Nephron progenitor cell (in vitro differentiated cells): ENCODE measurements at places on chromosomes 6 and 20.

DNA sequence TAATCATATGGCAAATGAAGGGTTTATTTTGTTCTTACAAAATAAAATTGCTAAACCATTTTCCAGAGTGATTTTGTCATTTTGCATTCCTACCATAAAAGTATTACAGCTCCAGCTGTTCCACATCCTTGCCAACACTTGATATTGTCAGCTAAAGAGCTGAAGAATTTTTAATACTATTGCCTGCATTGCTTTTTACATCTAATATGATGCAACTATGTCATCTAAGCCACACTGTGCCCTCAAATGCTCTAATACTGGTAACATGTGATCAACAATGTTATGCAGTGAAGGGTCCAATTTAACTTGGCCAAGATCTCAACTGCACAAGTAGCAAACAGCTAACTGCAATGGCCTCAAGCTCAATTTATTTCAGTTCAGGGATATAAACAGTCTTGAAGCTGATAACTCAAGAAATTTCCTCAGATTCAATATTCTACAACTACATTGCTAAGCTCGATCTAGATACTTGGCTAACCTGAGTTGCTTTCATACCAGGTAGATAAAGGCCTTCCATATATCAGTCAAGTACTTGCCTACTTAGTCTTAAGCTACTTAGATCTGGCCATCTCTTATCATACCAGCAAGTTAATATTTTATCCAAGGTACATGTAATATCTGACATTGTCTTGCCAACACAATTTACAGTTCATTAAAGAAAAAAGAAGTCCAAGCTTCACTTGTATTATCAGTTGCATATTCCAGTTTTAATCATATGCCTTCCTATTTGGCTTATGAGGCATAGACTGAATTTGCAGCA lies 17.0 kb downstream of the AKIRIN2 start:
- DNase-seq, result no peak

DNA sequence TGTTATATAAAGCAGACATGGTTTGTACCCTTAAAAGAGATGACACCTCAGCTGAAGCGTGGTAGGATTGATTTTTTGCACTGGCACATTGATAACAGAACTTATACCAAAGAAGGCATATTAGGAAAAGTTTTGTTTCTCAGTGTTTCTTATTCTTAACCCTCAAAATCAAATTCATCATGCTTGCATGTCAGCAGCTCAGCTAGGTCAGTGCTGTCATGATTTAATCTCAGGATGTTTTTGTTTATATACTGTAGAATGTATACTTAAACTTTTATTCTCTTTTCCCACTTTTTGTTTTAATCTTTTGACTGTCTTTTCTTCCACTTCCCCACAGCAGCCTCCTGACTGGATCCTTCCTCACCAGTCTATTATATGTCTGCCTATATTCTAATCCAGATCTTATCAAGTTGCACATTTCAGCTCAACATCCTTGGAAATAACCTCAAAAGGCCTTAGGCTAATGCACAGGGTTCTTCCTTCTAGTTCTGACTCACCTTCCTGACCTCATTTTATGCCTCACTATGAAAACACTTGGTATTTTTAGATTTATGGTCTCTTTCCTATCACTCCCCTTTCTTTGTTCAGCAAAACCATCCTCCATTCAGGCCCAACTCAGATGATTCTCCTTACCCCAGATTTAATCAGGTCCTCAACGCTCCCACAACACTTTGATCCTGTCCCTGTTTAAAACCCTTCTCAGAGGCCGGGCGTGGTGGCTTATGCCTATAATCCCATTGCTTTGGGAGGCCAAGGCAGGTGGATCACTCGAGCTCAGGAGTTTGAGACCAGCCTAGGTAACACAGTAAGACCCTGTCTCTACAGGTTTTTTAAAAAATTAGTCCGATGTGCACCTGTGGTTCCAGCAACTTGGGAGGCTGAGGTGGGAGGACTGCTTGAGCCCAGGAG lies 7.2 kb downstream of the HEBP2 start:
- no peak for DNase-seq

GRCh38 chr6:53566755-53567154 lies 21.9 kb upstream of the GCLC start:
- no peak for DNase-seq

DNA sequence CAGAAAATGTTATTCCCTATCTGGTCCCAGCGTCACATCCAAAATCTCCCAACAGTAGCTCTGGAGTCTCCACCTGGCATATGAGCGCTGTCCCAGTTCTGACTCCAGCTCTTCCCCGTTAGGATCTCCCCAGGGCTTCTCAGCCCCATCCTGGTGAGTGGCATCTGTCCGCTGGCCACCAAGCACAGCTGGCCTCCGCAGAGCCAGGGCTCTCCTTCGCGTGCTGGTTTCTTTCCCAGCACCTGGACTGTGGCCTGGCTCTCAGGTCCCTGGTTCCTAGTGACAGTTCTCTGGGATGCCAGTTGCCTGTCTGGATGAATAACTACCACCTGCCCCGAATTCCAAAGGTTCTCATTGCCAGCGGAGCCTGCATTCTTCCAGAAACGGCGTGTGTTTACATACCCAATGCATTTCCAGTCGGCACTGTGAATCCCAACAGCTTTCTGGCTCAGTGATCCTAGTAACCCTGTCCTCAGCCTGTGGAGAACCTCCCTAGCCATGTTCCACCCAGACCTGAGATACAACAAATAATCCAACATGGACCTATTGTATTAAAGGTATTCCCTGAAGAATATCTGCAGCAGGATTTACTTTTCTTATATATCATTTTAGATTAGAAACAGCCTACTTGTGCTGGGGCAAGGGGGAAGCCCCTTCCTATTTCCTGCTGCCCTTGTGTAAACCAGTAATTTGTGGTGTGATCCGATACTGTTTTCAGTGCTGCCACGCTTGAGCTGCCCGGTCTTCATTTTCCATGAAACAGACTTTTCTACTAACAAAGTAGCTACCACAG lies 69.9 kb upstream of the PDE10A start:
- DNase-seq, result peak; percentile 27

GRCh38 chr6:146775220-146775619 lies 176.4 kb downstream of the ADGB start:
- DNase-seq, result no peak

DNA sequence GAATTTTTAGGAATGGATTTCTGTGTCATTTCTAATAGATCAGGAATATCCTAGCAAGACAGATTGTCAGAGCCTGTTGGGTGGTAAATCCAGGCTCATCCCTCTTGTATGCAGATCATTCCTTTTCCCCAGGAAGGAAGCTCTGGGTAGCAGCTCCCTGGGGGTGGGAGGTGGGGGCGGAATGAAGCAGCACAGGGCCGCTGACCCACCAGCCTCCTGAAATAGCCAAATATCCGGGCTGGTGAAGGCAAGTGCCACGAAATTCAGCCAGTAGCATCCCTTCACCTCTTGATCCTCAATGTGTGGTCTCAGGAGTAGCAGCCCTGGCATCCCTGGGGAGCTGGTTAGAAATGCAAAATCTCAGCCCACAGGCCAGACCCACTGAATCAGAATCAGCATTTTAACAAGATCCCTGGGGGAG lies 256.9 kb downstream of the LRFN2 start:
- no peak for DNase-seq

DNA sequence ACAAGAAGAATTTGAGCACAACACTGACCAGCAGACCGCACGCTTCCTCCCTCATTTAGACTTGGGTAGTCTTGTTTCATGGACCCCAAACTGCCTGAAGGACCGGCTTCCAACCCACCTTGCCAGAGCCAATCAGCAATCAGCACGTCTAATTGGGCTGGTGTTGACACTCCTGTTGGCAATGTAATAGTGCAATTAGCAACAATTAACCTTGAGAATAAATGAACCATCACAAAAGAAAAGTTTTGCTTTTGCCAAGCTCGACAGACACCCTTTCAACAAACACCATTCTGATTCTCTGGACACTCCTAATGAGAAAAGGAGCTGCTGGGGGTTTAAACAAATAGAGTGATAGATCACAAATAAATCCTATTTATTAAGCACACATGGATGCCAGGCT lies 61.0 kb downstream of the EDN3 start:
- no peak for DNase-seq

- DNase-seq, result no peak
Observed at GRCh38 chr6:16901782-16902181, 140.5 kb upstream of the ATXN1 start.

GRCh38 chr6:3384241-3385143 lies 72.4 kb downstream of the SLC22A23 start:
- DNase-seq, result no peak
